Neural crest cell (in vitro differentiated cells): ENCODE measurements at places on chromosomes 2 and 18.
A peak's percentile ranks its signal among the peaks of the same experiment; 100 is the strongest.

GRCh38 chr2:9308186-9308955 lies 101.8 kb downstream of the ASAP2 start:
- no peak for DNase-seq

GRCh38 chr2:43518181-43518580 lies 77.7 kb downstream of the THADA start:
- no peak for DNase-seq

DNA sequence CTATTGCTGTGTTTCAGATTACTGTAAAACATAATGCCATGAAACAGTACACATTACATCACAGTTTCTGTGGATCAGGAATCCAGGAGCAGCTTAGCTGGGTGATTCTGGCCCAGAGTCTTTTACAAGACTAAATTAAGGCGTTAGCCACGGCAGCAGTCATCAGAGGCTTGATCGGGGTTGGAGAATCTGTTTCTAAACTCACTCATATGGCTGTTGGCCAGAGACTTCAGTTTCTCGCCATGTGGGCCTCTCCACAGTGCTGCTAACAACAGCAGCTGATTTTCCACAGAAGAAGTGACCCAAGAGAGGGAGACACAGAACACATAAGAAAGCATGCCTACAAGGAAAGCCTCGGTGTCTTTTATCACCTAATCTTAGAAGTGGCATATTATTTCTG lies 89.2 kb upstream of the MYO3B start:
- no peak for DNase-seq

DNA sequence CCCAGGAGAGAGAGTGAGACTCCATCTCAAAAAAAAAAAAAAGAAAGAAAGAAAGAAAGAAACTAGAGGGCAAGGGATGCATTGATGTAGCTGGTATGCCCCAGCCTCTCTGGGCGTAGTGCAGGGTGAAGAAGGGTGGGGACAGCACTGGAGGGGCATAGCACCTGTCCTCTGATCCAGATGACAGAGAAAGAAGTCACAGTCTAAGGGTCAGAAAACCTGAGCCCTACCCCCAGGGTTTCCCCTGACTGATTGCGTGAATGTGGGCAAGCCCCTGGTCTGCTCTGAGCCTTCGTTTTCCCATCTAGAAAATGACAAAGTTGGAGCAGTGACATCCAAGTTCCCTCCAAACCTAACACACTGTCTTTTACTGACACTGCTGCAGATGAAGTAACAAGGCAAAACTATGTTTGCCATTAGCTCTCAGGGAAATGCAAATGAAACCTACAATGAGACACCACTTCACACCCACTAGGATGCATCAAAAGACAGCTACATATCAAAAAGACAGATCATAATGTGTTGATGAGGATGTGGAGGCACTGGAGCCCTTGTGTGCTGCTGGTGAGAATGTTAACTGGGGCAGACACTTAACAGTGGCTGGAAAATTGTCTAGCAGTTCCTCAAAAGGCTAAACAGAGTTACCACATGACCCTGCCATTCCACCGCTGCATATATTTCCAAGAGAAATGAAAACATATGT lies 19.5 kb upstream of the YWHAQ start:
- DNase-seq = no peak

DNA sequence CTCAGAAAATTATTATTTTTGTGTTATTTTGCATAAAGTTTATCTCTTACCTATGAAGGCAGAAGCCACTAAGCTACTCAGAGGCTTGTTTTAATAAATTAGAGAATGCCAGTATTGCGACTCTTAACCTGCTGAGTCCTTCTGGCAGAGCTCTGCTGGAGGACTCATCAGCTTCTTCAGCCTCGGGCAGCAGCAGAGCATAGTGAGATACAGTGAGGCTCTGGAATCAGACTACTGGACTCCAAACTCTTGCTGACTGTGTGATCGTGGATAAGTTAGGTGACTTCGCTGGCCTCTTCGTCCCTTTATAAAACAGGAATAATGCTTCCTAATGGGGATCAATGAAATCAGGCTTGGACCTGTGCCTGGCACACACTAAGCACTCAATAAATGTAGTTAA lies 1.7 kb downstream of the PTRHD1 start:
- DNase-seq = no peak

GRCh38 chr2:109447251-109447661 lies 166.5 kb downstream of the SEPTIN10 start:
- DNase-seq = no peak

- no peak for DNase-seq
Observed at GRCh38 chr2:60341151-60341550, 212.3 kb downstream of the BCL11A start.

DNA sequence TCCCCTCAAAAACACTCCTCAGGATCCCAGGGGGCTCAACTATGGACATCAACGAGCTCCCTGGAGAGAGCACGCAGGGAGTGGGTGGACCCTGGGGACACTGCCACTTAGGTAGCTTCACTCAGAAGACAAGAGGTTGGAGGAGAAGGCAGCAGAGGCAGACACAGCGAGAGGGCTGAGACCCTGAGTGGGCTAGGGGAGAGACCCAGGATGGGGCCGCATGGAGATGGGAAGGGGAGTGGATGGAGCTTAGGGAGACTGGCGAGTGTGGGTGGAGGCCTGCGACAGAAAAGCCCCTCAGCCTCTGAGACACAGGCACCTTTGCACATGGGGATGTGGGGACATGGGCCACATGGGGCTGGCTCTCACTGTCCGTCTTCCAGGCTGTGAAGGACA lies 70.9 kb downstream of the ASB1 start:
- no peak for DNase-seq

- no peak for DNase-seq
Observed at GRCh38 chr2:174623106-174623637, 25.6 kb upstream of the WIPF1 start.

- no peak for DNase-seq
Observed at GRCh38 chr2:64250751-64251423, 106.7 kb upstream of the PELI1 start.

GRCh38 chr18:27467073-27467472 lies 282.0 kb upstream of the CHST9 start:
- DNase-seq = no peak

DNA sequence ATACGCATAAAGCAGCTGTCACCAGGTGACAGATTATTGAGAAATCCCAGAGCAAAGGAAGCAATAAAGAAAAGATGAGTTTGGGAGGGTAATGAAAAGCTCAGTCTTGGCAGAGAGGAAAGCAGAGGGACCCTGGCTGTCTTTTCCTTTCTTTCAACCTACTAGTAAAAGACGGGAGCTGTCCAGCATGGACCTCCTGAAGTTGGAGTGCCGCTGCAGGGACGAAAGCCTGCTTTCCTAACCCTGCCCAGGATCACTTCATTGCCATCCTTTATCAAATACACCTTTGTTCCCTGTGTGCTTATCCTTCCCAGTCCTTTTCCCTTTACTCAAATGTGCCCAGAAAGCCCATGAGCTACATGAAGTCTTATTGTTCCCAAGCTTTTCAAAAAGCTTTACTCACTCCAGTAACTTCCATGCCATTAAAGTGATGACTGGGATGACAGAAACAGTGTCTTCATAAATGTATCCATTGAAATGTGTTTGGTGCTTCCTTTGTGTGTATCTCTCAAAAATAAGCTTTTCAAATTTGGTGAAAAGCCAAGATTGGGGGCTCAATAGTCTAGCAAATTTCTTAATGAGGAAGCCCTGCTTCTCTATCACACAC lies 3.7 kb upstream of the SPR start:
- DNase-seq = peak; percentile 68

- no peak for DNase-seq
Observed at GRCh38 chr2:12435430-12436222, 281.1 kb upstream of the TRIB2 start.

- DNase-seq = no peak
Observed at GRCh38 chr2:86078774-86079545, 26.7 kb downstream of the POLR1A start.

GRCh38 chr2:37641582-37642171 lies 29.8 kb downstream of the CDC42EP3 start:
- no peak for DNase-seq

- no peak for DNase-seq
Observed at GRCh38 chr2:8528863-8529262, 153.0 kb upstream of the ID2 start.

DNA sequence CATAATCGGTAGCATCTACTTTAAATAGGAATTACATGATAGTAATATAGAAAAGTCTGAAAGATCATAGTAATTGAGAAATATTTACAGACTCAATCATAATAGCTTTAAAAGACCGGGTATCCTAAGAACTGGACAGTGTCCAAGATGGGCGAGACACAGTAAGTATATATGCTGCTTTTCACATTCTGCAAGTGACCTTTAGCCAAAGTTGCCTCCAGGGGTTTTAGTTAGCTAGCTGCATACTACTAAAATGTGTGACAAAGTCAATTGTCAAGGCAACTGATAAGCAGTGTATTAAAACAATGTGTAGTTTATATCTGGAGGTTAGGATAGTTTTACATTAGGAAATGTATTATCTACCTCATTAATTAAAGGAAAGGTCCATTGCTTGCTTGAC lies 24.6 kb downstream of the CD302 start:
- DNase-seq = no peak

- DNase-seq = no peak
Observed at GRCh38 chr18:63293935-63294334, 25.6 kb downstream of the BCL2 start.

DNA sequence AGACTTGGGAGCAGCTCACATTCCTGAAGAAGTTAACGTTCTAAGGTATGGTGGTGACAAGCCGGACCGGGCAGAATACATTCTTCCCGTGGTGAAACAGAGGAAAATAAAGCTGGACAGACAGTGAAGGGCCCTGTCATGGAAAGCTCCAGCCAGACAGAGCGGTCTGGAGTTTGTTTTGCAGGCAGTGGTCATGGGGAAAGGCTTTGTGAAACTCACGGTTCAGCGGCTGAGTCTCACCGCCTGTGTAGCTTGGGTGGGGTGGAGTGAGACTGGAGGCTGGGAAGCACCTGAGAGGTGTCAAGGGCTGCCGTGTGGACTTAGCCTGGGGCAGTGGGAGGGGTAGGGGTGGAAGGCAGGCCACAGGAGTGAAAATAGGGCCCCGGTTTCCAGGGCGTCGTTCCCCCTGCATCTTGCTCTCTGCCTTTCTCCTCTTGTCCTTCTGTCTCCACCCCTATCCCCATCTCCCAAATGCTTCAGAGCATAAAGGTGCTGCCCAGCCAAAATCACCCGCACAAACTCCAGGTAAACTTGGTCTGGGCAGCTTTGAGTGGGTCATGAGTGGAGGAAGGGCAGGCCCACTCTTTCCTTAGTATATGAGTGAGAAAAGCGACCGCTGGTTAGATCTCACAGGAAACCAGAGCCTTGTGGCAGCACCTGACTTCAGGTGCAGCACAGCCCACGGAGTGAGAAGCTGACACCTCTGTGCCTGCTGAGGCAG lies 11.4 kb upstream of the SLC20A1 start:
- DNase-seq = no peak

GRCh38 chr2:66843847-66844246 lies 408.9 kb downstream of the MEIS1 start:
- DNase-seq = no peak

- DNase-seq = no peak
Observed at GRCh38 chr2:287911-288757, at the start of gene ALKAL2. TSS of gene ALKAL2 (minus strand) at chr2:288091. CDS start at chr2:287835, 256 bp downstream.

DNA sequence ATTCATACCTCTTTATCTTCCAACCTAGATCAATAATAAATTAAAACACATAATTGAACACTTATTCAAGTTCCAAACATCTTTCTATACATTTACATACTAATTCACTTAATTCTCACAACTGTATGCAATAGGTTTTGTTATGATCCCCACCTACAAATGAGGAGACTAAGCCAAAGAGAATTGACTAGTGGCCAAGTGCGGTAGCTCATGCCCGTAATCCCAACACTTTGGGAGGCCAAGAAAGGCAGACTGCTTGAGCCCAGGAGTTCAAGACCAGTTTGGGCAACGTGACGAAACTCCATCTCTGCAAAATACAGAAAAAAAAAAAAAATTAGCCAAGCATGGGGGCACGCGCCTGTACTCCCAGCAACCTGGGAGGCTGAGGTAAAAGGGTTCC lies 36.8 kb downstream of the KCNG3 start:
- DNase-seq = no peak

DNA sequence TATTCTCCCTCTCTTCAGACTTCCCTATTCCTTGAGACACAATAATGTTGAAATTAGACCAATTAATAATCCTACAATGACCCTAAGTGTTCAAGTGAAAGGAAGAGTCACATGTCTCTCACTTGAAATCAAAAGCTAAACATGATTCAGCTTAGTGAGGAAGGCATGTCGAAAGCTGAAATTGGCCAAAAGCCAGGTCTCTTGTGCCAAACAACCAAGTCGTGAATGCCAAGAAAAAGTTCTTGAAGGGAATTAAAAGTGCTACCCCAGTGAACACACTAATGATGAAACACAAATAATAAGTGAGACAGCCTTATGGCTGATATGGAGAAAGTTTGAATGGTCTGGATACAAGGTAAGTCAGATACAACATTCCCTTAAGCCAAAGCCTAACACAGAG lies 115.4 kb downstream of the PXDN start:
- no peak for DNase-seq

DNA sequence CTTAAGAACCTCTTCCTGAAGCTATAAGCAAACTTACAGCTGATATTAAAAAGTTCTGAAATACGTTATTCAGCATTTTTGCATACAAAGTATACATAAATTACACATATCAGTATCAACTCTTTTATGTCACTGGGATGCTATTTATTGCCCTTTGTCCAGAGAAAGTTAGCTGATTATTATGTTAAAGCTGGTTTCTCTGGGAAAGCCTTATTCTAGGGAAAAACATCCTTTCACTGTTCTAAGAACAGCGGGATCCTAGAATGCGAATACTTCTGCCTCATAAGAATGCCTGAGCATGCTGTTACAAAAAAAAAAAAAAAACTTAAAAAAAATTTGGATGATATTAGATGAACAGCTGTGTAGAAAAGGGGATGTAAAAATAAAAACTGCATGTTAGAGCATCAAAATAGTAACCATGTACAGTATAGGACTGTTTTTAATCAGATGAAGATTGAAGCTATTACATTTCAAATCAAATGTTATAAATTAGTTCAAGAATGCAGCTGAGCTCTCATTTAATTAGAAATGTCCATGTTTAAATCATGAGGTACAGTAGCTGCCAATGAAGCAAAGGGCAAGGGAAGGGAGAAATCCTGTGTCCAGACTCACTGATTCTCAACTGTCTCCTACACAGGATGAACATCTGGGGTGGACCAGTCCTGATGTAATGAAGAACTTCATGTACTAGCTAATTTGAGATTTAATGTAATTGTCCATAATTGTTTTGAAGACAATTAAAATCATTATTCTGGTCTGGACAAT lies 8.2 kb downstream of the FTCDNL1 start:
- no peak for DNase-seq

GRCh38 chr2:19392191-19392590 lies 33.8 kb upstream of the OSR1 start:
- DNase-seq = no peak

DNA sequence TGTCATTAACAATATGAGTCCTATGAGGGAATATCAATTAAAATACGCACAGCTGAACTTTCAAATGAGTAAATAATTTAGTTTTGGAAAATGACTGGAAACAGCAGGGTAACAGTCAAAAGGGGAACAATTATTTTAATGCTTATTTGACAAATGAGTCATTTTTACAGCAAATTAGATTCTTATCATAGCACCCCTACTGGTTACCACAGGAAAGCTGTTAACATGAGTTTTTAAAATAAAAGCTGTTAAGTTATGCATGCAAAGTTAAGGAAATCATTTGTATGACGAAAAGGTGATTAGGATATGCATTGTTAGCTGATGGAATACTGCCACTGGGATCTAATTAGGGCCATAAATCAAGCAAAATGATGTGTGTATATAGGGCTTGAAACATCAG lies 435.1 kb upstream of the MEIS1 start:
- DNase-seq = no peak

GRCh38 chr2:173436088-173436487 lies 81.4 kb downstream of the CDCA7 start:
- no peak for DNase-seq
